GM04504 (cell line): ENCODE measurements at places on chromosomes 3 and 15.

- no peak for DNase-seq
Measured at GRCh38 chr15:66178531-66178910, 75.0 kb downstream of the MEGF11 start.

GRCh38 chr3:183296944-183297343 is 43.9 kb downstream of the B3GNT5 start:
- DNase-seq, result no peak

GRCh38 chr15:68343579-68344225 is 66.2 kb downstream of the FEM1B start:
- no peak for DNase-seq

DNA sequence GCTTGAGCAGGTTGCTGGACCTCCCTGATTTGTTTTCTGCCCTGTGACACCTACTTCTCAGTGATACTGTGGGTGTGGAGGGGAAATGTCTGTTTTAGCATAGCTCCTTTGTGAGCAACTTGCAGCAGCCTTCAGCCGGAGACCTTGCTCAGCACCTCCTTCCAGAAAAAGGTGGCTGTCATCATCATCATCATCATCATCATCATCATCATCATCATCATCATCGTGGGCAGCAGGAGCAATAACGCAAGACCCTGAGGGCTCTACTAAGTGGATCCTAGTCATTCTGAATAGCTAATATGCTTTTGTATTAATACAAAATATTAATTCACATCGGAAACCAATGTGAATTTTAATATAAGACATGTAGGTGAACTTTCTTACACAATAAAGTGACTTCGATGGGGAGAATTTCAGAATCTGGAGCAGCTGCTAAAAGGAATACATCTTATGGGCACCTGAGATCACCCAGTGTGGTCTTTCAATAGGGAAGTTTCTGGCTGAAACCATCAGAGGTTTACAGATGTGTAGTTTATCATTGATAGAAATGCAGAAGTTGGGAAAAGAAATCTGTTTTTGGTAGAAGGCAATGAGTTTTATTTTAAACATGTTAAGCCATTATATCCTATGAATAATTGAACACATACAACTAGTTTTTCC is 8.6 kb downstream of the GABRR3 start:
- DNase-seq, result no peak

DNA sequence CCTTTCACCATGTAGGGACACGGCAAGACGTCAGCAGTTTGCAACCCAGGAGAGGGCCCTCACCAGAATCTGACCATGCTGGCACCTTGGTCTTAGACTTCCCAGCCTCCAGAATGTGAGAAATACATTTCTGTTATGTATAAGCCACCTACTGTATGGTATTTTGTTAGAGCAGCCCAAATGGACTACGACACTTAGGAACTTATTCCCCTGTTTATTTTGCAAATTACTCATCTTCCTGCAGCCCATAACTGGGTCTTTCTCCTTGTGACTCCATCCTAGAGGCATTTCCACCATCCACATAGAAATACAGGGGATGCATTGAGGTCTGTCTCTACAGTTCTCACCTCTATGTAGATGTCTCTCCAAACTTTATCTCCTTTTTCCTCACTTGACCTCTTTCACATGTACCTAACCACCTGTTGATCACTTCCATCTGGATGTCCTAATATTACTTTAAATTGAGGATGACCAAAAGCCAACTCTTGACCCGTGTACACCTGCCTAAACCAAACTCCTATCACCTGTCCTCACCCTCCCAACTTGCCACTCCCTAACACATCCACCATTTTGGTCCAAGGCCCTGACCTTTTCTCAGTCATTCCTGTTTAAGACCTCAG is 406.0 kb upstream of the WNT5A start:
- DNase-seq, result no peak

DNA sequence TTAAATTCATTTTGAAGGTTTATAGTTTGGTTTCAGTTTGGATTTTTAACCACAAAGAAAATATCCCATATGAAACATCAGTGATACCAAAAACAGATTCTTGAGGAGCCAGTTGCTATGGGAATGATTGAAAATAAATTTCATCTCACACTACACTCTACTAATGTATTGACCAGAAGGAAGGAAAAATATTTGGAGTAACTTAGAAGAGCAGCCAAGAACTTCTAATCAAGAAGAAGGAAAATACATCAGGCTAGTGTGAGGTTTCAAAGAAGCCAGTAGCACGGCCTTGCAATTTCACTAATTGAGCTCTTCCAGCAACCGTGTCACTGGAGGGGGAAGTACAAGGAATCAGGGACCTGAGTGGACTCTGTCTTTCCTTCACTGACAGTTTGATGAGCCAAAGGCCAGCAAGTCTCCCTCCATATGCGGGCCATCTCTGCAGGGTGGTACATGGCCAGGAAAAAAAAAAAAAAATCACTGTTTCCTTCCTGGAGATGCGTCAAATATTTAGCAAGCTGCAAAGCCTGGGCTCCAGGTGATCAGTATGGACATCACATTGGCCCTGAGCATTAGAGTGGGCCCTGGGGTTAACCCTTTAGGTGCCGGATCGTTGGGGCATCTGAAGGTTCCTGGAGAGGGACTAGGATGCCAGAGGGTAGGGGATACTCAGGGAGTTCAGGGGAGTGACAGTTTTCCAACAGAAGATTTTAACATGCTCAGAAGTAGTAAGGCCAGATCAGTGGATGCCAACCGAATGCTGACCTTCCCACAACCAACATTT is 37.1 kb downstream of the SLC12A8 start:
- DNase-seq, result no peak

GRCh38 chr3:174951034-174951433 is 91.9 kb downstream of the NAALADL2 start:
- DNase-seq, result no peak

DNA sequence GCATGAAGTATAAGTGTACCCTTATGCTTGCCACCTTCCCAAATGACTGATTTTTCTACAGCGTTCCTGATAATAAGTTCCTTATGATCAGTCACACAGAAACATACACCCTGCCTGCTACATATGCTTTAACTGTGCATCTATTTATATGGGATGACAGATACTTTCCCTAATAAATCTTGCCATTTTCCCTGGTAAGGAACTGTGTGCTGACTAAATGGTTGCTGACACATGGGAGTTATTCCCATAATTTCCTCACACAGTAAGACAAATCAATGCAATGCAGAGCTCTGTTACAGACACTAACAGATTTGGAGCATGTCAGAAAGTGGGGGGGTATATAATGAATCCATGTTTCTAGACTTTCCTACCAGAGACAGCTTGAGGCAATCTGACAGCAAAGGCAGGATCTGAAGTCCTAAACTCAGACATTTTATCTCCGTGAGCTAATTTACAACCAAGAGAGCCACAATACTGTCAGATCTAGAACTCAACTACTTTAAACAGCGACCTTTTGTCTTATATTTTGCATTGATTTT is 86.9 kb upstream of the TCF12 start:
- DNase-seq, result no peak

GRCh38 chr3:70980646-70981170 is 602.8 kb downstream of the FOXP1 start:
- DNase-seq, result no peak

DNA sequence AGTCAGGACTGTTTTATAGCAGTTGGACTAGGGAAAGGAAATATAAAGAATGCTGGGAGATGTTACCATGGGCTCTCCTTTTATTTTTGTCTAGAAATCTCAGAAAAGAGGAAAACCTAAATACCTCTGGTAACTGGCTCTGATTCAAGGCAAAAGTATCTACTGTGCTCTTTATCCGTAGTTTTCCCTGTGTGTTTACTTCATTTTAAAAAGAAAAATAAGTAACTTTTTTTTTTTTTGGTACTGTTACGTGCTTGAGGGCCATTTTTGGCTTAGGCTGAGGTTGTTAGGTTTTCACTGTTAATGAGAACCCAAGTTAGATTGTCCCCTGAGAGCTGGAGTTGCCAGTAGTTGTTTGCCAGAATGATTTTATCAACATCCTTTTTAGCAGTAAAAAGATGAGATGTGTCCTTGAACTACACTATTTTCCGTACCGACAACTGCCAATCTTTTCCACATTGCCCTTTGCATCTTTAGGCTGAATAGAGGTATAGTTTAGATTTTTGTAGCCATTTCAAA is 35.8 kb downstream of the IQGAP1 start:
- no peak for DNase-seq

DNA sequence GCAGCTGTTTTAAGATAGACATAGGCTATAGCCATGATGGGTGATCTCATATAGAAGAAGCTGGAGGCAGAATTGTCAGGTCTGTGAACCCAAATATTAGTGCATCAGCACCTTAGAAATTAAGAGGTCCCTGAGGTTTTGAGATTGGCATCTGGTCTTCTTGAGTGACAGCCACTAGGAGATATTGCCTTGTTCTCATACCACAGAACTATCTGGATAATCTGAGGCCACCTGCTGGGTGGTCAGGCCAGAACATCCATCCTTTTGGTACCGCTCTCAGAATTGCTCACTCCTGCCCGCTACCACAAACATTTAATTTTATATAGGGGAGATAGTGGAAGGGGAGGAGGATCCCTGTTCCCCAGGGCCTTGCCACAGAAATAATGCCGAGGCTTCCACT is 210.6 kb upstream of the ZPLD1 start:
- peak; percentile 11 for DNase-seq
